ENCODE measurements at places on chromosomes 4 and X.

GRCh38 chr4:48898733-48899431 lies 7.7 kb downstream of the OCIAD2 start:
- DNase-seq, result no peak

GRCh38 chr4:35556387-35556786 lies 687.9 kb downstream of the ARAP2 start:
- no peak for DNase-seq

- DNase-seq, result peak; percentile 33
These were observed 48.0 kb upstream of the TMEM131L start for GRCh38 chr4:153418121-153418520.

DNA sequence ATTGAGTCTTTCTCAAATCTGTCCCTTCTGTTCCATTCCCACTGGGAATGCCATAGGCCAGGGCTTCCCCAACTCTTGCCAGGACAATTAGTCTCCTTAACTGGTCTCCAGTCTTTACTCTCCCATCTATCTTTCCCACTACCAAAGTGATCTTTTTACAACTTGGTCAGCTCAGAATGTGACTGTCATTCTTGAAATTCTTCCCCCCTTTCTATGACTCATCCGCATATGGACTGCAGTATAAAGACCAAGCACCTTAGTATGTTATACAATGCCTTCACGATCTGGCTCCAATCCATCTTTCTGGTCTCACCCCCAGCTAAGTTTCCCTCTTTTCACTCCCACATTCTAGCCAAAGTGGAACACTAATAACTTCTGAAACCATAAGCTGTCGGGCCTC lies 383.8 kb downstream of the OPHN1 start:
- no peak for DNase-seq

DNA sequence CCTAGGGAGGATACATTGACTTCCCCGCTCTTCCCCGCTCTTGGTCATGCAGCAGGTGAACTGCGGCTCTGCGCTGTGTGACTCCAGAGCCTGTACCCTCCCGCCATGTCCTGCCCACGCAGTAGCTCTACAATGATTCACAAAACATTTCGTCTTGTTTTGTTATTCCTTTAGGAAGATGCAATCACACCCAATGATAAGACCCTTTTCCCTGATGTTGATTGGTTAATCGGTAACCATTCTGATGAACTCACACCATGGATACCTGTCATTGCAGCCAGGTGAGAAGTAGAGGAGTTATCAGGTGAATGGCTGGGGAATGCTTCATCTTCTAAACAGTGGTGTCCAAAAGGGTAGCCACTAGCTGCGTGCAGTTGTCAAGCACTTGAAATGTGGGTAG lies 23.2 kb downstream of the TRMT44 start:
- DNase-seq, result no peak

GRCh38 chr4:174009686-174010451 lies 273.6 kb downstream of the FBXO8 start:
- no peak for DNase-seq

DNA sequence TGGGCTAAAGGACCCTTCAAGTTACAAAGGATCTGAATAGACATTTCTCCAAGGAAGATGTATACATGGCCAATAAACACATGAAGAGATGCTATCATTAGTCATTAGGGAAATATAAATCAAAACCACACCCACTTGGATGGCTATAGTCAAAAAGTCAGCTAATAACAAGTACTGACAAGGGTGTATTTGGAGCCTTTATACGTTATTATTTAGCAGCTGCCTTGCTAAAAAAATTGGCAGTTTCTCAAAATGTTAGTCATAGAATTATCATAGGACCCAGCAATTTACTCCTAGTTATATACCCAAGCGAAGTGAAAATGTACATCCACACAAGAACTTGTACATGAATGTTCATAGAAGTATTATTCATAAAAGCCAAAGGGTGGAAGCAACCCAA lies 112.7 kb upstream of the DUSP21 start:
- no peak for DNase-seq

- DNase-seq, result no peak
These were observed 105.5 kb upstream of the SPOCK3 start for GRCh38 chr4:167339781-167340180.

- no peak for DNase-seq
These were observed 232.3 kb upstream of the CPEB2 start for GRCh38 chr4:14769993-14770392.

GRCh38 chrX:119698845-119699244 lies 5.9 kb upstream of the SEPTIN6 start:
- DNase-seq, result peak; percentile 82

DNA sequence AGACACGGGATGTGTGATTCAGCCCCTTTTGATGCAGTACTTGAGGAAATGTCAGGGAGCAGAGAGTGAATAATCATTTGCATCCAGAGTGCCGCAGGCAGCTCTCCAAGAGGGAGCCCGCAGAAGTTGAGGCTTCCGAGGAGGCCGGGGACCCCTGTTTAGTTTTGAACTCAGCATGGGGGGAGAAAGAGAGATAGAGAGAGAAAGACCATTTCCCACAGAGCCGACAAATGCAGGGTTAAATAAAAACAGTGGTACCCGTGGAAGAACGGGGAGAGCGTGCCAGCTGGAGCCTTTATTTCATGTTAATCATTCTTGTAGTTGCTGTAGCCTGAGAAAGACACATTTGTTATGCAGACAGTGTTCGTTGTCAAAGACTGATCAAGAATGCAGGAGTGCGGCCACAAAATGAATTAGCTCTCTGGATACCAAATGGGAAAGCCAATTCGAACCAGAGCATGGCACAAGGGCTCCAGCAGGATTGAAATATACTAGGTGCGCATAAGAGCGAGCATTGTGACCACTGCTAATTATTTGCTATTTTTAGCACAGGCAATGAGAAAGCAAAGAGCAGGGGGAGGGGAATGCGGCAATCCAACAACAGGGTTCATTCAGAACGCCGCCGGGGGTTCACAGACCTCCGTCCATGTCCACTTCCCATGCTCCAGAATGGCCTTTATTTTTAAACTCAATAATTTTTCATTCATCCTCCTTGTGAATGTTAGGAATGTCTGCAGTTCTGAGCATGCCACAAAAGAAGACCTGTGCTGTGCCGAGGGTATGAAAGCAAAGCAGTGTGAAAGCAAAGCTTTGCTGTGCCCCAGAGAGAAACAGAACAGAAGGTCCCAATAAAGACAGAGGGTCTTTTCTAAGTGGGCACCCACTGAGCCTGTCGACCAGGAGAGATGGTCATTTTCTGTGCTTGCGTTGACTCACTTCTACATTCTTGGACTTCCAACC lies 243.9 kb upstream of the VCX3A start:
- no peak for DNase-seq

DNA sequence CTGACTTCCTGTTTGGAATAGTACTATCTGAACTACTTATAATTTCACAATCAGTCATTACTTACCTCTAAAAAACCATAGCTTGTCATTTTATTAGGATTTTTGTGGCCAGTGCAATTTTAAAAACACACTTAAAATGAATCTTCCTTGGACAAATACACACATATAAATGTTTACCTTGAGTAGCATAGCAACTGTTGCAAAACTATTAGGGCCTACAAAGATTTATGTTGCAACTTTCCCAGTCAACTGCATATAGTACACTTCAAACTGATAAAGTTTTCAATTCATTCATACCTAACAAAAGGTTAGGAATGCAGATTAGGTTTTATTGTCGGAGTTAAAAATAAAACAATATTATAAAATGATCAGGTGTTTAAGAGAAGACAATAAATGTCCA lies 193.0 kb downstream of the PDGFC start:
- peak; percentile 93 for DNase-seq

- DNase-seq, result peak; percentile 17
These were observed 275.3 kb upstream of the FGF13 start for GRCh38 chrX:138986866-138987265.

DNA sequence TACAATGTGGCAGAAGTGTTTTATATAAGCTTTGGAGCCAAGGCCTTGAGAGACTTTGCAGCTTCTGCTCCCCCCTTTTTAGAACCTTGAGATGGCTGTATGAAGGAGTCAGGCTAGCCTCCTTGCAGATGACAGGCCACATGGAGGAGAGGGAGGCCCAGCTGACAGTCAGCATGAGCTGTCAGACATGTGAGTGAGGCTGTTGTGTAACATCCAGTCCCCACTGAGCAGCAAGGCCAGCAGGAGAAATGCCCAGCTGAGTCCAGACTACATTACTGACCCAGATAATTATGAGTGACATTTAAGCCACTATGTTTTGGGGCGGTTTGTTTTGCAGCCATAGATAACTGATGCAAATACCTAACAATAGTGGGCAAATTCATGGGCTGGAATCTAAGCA lies 515.3 kb upstream of the ARX start:
- no peak for DNase-seq

- peak; percentile 34 for DNase-seq
These were observed 74.1 kb downstream of the EVC start for GRCh38 chr4:5784960-5785611.

DNA sequence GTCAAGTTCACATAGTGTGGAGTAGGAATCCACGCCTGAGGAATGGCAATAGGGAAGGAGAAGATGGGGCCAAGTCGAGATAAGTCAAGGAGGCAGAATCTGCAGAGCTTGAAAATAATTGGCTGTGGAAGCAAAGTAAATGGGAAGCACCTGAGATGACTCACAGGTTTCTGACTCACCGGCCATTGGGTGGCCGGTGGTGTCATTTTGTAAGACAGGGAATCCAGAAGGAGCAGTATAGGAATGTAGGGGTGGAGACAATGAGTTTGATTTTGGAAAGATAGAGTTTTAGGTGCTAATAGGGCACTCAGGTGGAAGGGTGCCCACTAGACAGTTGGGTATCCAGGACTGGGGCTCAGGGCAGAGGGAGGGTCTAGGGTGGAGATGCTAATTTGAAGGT lies 201.0 kb upstream of the MAMLD1 start:
- no peak for DNase-seq

- no peak for DNase-seq
These were observed 25.2 kb downstream of the RWDD4 start for GRCh38 chr4:183633476-183634400.

DNA sequence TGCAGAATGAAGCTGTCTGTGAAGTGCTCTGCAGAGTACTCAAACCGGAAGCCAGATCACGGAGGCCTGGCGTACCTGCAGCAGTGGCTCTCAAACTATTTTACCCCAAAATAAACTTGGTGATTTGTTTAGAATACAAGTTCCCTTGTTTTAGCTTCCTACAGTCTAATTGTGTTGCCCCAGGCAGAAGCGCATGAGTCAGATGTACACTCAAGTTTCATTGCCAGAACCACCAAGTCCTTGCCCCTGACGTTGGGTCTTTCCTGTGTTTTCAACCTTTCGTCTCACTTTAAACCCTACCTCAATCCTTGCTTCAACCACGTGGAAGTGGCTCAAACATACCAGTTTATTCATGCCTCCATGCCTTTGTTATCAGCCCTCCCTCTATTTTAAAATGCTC lies 66.2 kb upstream of the SLC7A11 start:
- peak; percentile 18 for DNase-seq

GRCh38 chr4:54586320-54586955 lies 71.3 kb upstream of the KIT start:
- DNase-seq, result peak; percentile 50

DNA sequence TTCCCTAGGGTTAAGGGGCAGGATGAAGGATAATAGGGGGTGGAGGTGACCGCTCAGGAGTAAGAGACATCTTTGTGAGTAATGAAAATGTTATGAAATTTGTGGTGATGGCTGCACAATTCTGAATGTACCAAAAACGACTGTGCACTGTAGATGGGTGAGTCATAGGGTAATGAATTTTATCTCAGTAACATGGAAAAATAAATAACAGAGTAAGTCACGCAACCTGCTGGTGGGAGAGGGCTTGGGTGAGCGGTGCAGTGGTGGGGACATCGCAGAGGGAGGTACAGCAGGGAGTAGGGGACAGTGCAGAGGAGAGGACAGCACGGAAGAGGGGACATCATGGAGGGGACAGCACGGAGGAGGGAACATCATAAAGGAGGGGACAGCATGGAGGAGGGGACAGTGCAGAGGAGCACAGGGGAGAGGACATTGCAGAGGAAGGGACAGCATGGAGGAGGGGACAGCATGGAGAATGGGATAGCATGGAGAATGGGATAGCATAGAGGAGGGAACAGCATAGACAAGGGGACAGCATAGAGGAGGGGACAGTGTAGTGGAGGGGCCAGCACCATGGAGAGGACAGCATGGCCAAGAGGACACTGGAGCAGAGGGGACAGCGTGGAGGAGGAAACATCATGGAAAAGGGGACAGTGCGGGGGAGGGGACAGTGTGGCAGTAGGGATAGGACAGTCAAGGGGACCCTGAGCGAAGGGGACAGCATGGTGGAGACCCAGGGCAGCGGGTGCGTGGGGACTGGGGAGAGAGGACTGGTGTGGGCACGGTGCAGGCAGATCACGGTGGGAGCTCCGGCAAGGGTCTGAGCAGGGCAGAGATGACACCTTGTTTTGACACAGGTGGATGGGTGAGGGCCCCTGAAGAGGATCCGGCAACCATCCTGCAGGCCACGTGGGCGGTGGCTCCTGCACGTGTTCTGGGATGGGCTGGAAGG lies 68.5 kb upstream of the MXD4 start:
- DNase-seq, result peak; percentile 88

DNA sequence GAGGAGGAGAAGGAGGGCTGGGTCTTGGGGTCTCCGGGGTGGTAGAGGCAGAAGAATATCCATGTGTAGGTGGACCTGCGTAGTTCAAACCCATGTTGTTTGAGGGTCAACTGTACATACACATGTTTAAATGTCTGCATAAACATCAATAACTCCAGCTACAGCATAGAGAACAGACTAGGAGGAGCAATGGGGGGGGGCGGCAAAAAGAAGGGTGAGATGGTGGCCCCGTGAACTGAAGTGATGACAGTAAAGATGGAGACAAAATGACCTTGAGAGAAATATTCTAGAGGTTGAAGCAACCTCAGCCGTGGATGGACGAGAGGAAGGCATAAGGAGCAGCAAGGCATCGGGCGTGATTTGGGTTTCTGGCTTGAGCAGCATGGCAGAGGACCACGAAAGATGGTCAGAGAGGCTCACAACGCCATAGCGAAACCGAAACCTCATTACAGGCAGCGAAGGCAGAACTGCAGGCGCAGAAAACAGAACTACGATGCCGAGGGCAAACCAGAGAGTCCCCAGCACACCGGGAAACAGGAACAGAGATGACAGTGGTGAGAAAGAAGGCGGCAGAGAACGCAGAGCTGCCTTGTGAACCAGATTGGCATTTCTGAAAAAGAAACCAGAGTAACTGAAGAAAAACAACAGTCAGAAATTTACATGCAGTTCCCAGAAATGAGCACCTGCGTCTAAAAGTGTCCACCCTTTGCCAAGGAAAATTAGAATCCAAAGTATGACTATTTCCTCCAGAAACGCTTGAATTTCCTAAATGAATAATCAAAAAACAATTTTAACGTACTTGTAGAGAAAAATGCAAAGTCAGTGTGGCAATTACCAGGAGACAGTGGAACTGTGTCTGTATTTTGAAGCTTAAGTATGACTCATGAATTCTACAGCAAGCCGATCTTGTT lies 50.3 kb upstream of the ENPP6 start:
- peak; percentile 96 for DNase-seq

GRCh38 chr4:38781854-38782261 lies 932 bp downstream of the TLR10 start:
- DNase-seq, result no peak

DNA sequence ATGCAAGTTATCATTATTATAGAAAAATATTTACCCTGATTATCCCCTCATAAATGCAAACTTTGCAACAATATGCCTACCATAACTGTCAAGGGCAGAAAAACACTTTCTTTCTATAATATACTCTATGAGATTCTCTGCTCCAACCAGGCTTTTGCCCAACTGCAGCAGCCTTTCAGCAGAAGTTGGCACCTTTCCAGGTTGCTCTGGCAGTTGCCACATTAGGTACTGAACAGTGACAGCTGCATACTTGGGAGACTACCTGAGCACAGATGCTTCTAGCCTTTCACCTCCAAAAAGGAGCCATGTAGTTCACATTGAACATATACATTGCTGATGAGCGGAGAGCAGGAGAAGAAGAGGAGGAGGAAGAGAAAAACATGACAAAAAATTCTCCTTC lies 69.5 kb upstream of the BRWD3 start:
- DNase-seq, result no peak

Measured in AG10803 (cell line).